ENCODE measurements at places on chromosomes 16 and 17.
A peak's percentile ranks its signal among the peaks of the same experiment; 100 is the strongest.

DNA sequence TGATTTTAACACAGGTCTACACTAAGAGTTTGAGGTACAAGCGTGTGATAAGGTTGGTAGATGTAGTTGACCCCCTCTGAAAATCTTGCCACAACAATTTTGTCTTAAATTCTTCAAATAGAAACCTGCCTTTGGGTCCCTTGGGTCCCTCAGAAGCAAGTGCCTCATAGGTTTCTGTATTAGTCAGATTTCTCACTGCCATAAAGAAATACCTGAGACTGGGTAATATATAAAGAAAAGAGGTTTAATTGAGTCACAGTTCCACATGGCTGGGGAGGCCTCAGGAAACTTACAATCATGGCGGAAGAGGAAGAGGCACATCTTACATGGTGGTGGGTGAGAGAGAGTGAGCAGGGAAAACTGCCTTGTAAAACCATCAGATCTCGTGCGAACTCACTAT lies 301.2 kb downstream of the MAP2K6 start:
- DNase-seq, result no peak

- no peak for DNase-seq
Measured at GRCh38 chr17:13788385-13788784, 186.7 kb upstream of the HS3ST3A1 start.

DNA sequence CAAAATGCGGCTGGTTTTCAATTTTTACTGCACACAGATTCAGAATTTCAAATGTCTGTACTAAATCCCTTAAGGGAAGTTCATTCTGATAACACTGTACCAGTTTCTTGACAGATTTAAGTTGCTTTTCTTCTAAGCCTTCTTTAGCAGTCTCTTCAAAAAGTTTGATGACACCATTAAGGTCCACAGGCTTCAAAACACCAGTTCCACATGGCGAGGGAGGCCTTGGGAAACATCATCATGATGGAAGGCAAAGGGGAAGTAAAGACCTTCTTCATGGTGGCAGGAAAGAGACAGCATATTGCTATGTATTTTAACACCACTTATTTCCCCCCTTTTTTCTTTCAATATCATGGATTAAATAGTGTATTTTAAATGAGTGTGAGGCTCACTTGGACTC lies 24.5 kb downstream of the NLRC5 start:
- DNase-seq, result no peak

DNA sequence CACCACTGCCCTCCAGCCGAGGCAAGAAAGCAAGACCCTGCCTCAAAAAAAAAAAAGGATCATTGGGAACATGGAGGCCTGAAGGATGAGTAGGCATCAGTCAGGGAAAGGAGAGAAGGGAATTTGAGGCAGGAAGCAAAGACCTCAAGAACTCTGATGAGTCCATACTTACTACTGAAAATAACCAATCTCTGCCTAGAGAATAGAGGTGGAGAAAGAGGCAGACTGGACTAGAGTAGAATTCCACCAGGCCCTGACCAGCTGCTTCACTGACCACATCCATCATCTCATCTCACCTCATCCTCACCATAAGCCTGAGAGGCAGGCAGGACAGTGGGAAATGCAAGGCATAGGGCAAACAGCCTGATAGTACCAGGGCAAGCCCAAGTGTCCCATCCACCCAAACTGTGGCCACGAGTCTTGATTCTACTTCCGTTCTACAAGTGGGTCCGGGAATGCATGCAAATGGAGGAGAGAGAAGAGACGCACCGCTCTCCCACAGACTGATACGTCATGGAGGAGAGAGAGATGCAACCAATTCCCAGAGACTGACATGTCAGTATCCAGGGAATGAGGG lies 17.1 kb downstream of the ANKRD11 start:
- DNase-seq, result no peak

- DNase-seq, result no peak
Measured at GRCh38 chr17:42679492-42680330, 1.9 kb downstream of the CCR10 start.

DNA sequence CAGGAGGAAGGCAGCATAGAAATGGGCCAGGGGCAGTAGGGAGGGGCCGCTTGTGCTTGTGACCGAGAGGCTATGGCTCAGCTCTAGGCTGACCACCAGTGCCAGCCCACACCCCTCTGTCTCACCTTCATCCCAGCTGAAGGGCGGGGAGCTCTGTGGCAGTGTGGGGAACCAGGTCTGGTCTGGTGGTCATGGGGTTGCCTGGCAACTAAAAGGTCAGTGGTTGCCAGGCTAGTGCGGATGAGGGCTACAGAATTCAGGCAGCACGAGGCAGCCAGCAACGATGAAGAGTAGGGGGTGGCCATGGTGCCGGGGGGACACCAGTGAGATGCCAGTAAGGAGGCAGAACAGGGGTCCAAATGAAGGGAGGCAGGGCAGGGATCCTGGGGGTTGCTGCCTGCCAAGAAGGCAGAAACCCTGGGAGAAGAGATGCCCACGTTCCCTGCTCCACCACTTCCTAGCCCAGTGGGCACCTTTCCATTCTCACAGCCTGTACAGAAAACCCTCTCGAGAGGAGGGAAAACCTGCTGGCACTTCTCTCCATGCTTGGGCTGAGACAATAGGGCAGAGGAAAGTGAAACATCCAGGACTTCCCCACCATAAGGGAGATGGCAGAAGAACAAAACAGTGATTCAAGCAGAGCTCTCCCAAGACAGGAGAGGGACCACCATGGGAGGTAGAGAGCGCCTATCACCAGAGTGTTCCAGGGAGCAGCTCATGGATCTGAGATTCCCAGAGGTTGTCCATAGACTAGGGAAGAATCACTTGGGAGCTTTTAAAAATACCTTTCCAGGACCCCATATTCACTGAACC lies 39.7 kb downstream of the SRCIN1 start:
- no peak for DNase-seq

- no peak for DNase-seq
Measured at GRCh38 chr17:21467739-21468490, 91.8 kb downstream of the KCNJ12 start.

- no peak for DNase-seq
Measured at GRCh38 chr17:74780443-74781238, 4.5 kb upstream of the NAT9 start.

DNA sequence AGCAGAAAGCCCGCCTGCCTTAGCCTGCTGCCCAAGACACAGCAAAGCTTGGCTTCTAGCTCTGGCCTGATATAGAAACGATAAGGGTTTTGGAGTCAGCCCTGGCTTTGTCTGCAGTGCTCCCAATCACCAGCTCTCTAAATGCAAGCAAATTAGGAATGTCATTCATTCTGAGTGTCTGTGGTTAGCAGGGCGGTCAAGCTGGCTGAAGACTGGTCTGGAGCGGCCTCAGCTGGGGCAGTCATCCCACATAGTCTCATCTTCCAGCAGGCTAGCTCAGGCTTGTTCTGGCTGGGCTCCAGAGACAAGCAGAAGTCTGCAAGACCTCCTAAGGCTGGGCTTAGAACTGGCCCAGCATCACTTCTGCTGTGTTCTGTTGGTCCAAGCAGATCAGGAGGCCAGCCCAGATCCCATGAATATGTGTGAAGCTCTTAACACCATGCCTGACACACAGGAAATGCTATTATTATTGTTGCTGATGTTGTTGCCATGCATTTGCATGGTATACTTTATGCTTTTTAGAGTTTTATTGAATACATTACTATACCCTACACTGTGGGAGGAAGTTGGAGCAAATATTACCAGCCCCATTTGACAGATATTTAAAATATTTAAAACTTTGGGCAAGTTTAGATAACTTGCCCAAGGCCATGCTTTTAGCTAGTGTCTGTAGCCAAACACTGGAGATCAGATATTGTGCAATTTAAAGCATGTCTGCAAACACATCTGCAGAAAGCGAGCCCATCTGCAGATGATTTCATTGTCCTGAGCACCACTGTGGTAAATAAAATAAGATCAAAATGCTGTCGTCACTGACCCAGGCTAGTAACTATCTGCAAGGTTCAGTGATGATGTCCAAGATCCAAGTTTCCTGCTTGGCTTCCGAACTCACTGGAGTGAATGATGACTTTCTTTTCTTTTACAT lies 24.8 kb downstream of the TMC7 start:
- DNase-seq, result peak; percentile 37

DNA sequence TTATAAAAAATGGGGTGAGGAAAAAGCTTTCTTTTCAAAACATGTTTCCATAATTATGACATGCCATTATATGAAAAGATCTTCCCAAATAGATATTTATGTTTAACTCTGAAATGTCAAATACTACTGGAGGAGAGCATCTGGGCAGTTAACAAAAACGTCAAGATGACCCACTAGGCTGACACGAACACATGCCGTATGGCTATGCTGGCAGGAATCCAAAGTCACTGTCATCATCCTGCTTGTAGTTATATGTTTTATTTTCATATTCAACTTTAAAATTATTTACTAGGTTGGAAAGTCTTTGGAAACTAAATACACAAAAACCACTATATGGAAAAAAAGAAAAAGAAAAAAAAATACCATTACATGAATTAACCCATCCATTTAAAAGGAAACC lies 27.3 kb downstream of the ANKFY1 start:
- DNase-seq, result no peak

Data from kidney epithelial cell (primary cell).